ENCODE measurements at places on chromosomes 2 and 18. TPM values are rescaled to one million over a fixed set of nuclear protein-coding genes. Genes with fewer than 3 reads are reported as not detected.

DNA sequence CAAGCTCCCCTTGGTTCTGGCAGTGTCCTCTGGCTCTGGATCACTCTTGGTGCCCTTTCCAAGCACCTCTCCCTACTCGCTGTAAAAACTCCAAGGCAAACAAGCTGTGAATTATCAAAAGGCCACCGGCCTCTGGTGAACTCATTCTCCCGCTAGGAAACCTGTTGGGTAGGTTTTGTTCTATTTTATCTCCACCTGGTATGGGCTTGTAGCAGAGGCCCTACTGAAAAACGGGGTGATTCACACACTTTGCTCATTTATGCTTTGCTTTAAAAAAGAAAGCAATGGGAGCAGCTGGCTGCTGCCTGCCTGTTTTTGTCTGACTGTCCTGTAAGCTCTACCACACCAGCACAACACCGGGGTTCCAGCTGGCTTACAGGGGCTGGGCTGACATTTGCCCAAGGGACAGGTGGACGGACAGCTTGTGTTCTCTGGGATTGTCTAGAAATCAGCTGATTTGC is 56.8 kb downstream of the SH3BP4 start:
- no peak for DNase-seq

DNA sequence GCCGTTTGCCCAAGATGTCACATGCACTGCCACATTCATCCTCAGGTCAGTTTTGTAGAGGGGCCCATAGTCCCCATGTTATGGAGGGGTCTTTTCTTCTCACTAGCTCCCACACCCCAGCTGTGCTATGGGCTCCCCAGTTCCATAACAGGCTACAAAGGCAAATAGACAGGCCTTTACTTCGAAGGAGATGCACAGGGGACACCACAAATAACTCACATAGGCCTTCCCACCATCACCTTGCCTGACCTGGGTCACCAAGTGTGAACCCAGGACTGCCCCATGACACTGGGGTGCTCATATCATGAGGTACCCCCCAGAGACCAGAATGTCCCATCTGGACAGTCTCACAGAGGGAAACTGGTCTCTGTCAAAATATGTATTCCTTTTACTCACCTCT is 15.0 kb upstream of the INO80C start:
- DNase-seq, result no peak

GRCh38 chr18:2402084-2402483 is 169.2 kb downstream of the METTL4 start:
- peak; percentile 28 for DNase-seq

GRCh38 chr2:106530866-106531265 is 43.7 kb downstream of the CD8B2 start:
- DNase-seq, result peak; percentile 20

CNTNAP5 gene
- not detected for total RNA-seq

- DNase-seq, result no peak
Measured at GRCh38 chr18:35904389-35905037, 68.0 kb upstream of the RMP24 start.

DNA sequence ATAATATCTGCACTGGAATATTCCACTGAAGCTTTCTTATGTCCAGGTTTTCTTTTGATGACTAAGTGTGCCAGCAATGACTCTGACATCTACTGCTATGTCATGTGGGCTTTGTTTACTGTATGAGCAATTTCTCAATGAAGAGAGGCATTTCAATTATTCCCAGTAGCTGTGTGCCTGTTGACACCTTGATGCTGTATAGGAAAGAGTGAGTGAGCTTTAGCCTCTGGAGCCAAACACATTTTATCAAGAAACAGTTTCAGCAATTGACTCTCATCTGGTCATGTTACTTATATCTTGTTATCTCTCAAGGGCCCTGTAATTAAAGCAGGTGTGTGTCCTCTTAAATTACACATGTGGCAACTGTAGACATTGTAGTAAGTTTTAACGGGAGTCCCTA is 493.2 kb upstream of the FANCL start:
- DNase-seq, result no peak

GRCh38 chr2:172429301-172429968 is 2.0 kb downstream of the ITGA6 start:
- DNase-seq, result no peak

DNA sequence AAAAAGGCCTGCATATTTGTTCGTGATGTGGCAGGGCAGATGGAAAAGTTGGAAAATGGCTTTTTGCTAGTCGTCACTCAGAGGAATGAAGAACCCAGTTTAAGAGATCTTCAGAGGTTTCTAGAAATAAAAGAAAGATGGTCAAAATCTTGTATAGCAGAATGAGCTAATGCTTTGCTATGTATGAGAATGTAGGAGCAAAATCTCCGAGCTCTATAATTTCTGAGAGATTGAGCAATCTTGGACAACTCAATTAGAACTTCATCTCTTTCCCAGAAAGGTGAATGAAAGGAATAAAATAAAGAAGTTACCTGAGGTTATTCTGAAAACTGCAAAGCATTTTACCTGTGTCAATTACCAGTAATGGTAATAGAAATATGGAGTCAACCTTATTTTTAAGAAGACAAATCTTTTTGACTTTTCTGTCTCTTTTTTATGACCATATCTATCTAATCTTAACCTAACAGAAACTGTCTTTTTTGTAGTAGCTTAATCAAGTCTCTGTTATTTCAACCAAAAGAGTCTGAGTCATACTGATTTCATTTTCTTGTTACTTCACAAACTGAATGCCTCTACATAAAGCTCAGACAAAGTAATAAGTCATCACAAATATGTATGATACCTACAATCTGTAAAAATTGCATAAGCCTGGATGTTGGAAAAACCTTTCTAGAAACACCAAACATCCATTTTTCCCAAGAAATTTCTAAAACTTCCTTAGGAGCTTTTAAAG is 32.5 kb downstream of the CCDC68 start:
- no peak for DNase-seq

MFSD6 gene
- total RNA-seq, result 8.2 TPM

SERPINB11 gene
- total RNA-seq, result not detected

GRCh38 chr2:33213244-33213643 is 263.2 kb upstream of the RASGRP3 start:
- DNase-seq, result no peak

DNA sequence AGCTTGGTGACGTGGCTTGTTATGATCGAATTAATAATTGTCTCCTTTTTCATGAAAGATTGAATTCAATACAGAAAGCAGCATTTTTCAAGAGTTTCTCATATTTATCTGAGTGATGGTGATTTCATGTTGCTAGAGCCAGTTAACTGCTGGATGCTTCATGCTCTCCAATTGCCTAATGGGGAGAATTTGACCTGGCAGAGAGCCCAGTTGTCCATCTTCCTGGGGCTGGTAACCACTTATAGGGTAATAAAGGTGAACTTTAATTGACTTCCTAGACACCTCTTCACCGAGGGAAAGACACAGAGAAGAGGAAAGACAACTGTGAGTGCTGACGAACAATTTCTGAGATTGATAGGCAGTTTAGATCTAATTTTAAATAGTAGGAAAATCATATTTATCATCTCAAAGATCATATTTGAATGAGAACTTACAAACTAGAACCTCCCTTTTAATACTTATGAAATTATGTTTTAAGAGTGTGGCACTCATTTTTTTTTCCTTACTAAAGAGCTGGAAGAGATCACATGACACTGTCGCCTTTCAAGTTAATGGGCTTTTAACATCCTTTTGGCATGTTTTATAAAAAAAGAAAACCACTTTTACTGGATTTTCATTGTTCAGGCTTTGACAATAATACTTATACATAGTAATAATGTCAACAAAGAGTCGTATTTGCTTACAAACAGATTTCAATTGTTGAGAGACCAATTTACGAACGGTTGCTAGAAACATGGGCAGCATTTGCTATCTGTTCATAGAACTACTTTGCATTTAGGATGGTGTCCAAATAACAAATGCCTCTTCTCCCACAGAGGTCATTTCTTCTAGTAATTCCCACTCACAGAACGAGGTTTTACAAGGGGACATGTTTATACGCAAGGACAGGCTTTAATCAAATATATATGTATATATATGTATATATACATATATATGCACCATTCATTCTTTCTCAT is 153.3 kb downstream of the RAPGEF4 start:
- no peak for DNase-seq

DNA sequence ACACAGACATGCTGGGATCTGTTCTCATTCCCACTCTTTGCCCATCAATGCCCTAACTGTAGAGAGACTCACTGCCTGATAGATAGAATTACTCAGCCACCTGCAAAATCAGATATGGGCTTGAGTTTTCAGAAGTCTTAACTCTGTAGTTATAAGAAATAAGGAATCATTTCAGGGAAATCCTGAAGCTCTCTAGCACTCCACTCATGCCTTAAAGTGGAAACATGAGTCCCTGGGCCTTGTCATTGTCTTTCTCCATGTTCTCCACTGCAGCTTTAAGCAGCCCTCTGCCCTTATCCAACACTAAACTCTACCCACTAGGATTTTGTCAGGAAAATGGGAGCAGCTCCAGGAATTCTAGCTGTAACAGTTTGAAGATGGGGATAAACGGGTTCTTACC is 192.5 kb downstream of the SNTG2 start:
- DNase-seq, result no peak

DNA sequence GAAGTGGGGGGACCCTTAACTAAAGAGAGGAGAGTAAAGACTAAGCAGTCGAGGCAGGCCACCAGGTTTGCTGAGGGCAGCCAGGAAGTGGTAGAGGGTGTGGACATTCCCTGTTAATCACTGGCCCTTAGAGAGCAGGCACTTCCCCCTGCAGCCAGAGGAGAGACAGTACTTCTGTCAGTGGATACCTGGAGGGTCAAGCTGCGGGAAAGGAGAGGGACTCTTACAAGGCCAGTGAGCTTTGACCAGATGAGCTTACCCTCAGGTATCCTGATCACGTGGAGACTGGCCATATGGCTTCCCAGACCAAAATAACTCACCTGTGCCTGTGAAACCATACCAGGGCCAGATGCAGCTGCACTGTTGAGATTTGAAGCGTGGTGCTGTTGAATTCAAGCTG is 28.6 kb downstream of the ITGA6 start:
- DNase-seq, result no peak

DNA sequence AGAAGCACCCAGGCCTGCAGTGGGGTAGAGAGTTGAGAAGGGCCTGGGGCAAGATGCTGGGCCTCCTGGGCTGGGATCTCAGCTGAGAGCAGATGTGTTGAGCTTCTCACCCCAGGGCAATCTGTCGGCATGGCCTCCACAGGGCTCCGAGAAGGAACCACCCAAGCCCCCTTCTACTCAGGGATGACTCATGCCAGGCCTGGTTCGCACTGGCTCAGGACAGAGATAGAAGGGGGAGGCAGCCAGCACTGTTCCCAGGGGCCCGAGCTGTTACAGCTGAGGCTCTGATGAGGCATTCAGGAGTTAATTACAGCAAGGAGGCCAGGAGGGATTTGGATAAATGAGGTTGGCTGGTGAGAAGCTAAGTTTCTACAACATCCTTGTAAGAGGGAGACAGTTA is 62.5 kb downstream of the CENPO start:
- DNase-seq, result peak; percentile 90

DNA sequence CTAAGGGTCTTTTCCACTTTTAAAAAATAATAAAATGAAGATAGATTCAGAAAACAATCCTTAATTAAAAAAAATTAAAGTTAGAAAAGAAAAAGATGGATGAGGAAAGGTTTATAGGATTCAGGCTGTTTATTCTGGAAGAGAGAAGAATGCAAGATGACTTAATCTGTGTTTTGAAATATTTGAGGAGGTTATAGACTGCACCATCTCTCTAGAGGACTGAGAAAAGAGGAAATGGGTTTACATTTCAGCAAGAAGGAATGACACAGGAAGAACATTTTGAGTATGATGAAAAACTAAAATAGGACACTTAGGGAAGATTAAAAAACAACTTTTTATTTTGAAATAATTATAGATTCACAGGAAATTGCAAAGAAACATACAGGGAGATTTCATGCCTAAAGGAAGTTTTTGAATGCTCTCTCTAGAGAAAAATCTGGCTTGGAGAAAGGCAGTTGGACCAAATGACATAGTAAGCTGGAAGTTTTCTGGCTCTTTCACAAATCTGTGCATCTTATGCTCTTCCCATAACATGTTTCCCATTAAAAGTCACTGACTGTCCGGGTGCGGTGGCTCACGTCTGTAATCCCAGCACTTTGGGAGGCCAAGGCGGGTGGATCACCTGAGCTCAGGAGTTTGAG is 75.0 kb downstream of the CERS6 start:
- DNase-seq, result no peak

COLEC12 gene
- total RNA-seq, result 103 TPM

GRCh38 chr18:53682796-53683195 is 541.7 kb downstream of the MBD2 start:
- DNase-seq, result no peak

GRCh38 chr2:165544897-165545296 is 75.4 kb downstream of the CSRNP3 start:
- no peak for DNase-seq

FARP2 gene
- 41.6 TPM for total RNA-seq
